ENCODE measurements at places on chromosomes 16 and 17. TPM values are rescaled to one million over a fixed set of nuclear protein-coding genes. Genes with fewer than 3 reads are reported as not detected.

Gene HES7
- not detected for total RNA-seq

Gene ARL4D
- 1.7 TPM for total RNA-seq

Gene P4HB
- total RNA-seq: 210 TPM

DNA sequence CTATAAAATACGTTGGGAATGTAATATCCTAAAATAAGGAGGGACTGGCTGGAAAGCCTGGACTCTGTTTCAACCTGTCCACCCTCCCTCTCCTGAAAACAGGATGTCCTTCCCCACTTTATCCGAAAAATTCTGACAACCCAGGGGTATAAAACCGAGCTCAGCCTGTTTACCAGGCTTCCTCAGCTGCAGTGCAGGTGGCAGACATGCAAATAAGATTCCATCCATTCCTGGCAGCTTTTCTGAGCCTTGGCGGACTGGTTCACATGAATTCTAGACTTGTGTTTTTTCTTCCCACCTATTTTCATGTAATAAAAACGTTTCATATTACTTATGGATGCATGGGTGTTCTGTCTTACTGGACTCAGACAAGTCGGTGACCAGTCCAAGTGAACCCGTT, 479.3 kb downstream of the KCNJ18 start:
- no peak for DNase-seq
- H3K36me3 ChIP-seq: no peaks in the 10 kb centered on the region
- H3K27me3 ChIP-seq: no peaks in the 10 kb centered on the region
- H3K4me1 ChIP-seq: no peaks in the 10 kb centered on the region
- no peak overlapping the region for H3K27ac ChIP-seq
- no peak overlapping the region for H3K4me3 ChIP-seq

- H3K4me3 ChIP-seq: peak overlapping the region; percentile 71
- H3K27ac ChIP-seq: no peak overlapping the region
- DNase-seq: no peak
- H3K4me1 ChIP-seq: peaks cover 9% of the 10 kb centered on the region
- H3K36me3 ChIP-seq: no peaks in the 10 kb centered on the region
- H3K27me3 ChIP-seq: no peaks in the 10 kb centered on the region
These were observed 1.2 kb downstream of the ARHGAP17 start for GRCh38 chr16:25013751-25014499.

DNA sequence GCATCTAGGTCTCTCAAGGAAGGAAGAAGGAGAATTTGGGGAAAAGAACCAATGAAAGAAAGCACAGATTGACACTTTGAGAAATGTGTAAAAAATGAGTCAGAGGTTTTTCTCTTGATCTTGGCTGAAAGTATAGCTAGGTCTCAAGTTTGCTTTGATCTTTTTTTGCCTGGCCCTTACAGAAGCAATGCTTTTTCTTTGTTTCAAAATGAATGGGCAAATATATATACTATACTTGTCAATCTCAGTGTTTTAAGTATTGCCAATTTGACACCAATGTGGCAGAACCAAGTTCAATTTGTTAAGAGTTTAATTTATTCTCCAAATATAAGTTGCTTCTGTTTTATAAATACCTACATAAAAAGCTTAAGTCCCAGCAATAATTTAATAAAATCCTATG, 119.6 kb downstream of the PPM1E start:
- H3K4me1 ChIP-seq: no peaks in the 10 kb centered on the region
- no peaks in the 10 kb centered on the region for H3K27me3 ChIP-seq
- no peak for DNase-seq
- no peaks in the 10 kb centered on the region for H3K36me3 ChIP-seq
- no peak overlapping the region for H3K27ac ChIP-seq
- no peak overlapping the region for H3K4me3 ChIP-seq

DNA sequence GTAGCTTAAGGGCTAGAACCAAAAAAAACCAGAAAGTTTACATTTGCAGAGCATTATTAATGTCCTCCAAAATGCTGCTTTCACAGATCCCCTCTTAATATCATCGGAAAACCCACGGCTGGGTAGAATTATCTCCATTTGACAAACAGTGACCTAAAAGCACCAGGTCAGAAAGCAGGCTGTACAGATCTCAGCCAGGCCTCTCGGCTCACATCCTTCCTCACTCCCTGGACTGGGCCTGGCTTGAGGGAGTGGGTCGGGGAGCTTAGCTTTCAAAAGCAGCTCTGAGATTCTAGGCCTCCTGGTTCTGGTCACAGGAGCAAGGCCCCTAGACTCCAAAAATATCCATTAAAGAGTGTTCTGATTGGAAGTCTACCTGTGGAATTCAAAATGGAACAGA, 9.1 kb upstream of the SLC12A3 start:
- no peaks in the 10 kb centered on the region for H3K27me3 ChIP-seq
- DNase-seq: no peak
- no peak overlapping the region for H3K27ac ChIP-seq
- no peak overlapping the region for H3K4me3 ChIP-seq
- peaks cover 37% of the 10 kb centered on the region for H3K4me1 ChIP-seq

GRCh38 chr17:55496094-55496881, 15.0 kb downstream of the SMIM36 start:
- no peaks in the 10 kb centered on the region for H3K36me3 ChIP-seq
- H3K27ac ChIP-seq: no peak overlapping the region
- no peaks in the 10 kb centered on the region for H3K4me1 ChIP-seq
- no peak for DNase-seq
- no peak overlapping the region for H3K4me3 ChIP-seq
- H3K27me3 ChIP-seq: no peaks in the 10 kb centered on the region

GRCh38 chr17:71118039-71118438, 948.7 kb downstream of the KCNJ2 start:
- H3K36me3 ChIP-seq: no peaks in the 10 kb centered on the region
- no peak overlapping the region for H3K4me3 ChIP-seq
- H3K27ac ChIP-seq: no peak overlapping the region
- DNase-seq: no peak
- no peaks in the 10 kb centered on the region for H3K4me1 ChIP-seq
- H3K27me3 ChIP-seq: no peaks in the 10 kb centered on the region

DNA sequence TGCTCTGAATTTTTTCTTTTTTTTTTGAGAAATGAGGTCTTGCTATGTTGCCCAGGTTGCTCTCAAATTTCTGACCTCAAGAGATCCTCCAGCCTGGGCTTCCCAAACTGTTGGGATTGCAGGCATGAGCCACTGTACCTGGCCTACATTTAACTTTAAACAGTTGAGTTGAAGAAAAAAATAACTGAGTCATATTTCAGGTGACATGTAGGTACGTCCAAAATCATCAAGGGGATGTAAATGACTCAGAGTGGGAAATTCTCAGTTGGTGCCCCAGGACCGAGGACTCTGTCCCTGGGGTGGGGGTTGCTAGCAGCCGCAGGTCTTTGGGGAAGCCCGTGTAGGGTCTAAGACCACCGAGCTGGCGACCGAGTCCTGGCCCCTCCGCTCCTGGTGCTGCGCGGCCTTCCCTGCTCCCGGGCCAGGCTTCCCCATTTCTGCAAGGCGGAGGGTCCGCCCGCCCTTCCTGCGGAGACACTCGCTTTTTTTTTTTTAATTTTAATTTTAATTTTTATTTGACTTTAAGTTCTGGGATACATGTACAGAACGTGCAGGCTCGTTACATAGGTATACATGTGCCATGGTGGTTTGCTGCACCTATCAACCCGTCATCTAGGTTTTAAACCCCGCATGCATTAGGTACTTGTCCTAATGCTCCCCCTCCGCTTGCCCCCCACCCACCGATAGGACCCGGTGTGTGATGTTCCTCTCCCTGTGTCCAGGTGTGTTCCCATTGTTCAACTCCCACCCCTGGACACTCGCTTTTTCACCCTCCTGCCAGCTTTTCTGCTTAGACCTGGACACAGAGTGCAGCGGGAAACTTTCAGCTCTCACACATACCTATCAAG, 12.7 kb upstream of the N4BP1 start:
- H3K27ac ChIP-seq: peak overlapping the region; percentile 38
- peak overlapping the region; percentile 55 for H3K4me3 ChIP-seq
- no peaks in the 10 kb centered on the region for H3K27me3 ChIP-seq
- DNase-seq: no peak

DNA sequence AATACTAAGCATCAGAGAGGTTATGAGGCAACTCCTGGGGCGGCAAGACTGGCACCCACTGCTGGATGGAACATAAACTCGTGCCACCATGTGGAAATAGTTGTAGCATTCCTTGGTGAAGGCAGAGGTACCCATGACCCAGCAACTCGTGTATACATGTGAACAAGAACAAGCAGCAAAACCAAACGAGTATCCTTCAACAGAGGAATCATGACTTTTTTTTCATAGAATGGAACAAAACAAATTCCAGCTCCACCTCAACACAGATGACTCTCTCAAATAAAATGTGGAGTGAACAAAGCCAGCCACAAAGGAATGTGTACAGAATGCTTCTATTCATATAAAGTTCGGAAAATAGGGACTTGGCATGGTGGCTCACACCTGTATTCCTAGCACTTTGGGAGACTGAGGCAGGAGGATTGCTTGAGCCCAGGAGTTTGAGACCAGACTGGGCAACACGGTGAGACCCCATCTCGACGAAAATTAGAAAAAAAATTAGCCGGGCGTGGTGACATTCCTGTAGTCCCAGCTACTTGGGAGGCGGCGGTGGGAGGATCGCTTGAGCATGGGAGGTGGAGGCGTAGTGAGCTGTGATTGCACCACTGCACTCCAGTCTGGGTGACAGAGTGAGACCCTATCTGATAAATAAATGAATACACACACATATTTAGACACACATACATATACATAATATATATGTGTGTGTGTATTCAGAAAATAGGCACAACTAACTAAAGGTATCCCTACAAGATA, 35.3 kb downstream of the B9D1 start:
- H3K36me3 ChIP-seq: no peaks in the 10 kb centered on the region

- H3K4me3 ChIP-seq: no peak overlapping the region
- no peak for DNase-seq
- no peaks in the 10 kb centered on the region for H3K36me3 ChIP-seq
- H3K4me1 ChIP-seq: peaks cover 72% of the 10 kb centered on the region
- H3K27me3 ChIP-seq: no peaks in the 10 kb centered on the region
These were observed 7.7 kb upstream of the ARHGAP23 start for GRCh38 chr17:38420518-38420917.

DNA sequence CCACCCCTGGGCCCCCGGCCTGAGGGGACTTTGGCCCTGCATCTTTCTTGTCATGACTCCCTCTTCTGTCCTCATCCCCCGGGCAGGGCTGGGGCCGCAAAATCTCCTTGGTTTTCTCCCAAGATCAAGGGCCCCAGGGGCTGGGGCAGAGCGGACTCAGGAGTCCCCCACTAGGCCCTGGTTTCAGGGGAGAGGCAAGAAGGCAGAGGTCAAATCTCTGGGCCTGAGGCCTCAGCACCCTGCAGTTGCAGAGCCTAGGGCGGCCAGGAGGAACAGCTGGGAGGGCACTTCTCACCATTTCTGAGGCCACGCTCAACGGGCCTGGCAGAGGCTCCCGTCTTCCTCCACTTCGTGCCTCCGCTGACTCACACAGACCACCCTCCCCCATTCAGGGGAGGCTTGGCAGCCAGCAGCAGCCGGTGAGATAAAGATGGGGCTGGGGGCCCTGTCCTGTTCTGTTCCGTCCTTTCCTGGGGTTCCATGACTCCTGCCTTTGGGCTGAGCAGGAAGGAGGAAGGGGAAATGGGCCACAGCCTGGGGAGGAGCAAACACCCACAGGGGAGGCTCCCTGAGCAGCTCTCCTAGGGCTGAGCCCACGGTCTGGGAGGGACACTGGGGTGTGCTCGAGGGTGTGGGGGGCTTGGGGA, 12.4 kb downstream of the ZSCAN10 start:
- peak overlapping the region; percentile 66 for H3K27ac ChIP-seq
- H3K4me3 ChIP-seq: peak overlapping the region; percentile 38
- peaks cover 68% of the 10 kb centered on the region for H3K4me1 ChIP-seq
- H3K36me3 ChIP-seq: no peaks in the 10 kb centered on the region
- no peaks in the 10 kb centered on the region for H3K27me3 ChIP-seq
- no peak for DNase-seq

DNA sequence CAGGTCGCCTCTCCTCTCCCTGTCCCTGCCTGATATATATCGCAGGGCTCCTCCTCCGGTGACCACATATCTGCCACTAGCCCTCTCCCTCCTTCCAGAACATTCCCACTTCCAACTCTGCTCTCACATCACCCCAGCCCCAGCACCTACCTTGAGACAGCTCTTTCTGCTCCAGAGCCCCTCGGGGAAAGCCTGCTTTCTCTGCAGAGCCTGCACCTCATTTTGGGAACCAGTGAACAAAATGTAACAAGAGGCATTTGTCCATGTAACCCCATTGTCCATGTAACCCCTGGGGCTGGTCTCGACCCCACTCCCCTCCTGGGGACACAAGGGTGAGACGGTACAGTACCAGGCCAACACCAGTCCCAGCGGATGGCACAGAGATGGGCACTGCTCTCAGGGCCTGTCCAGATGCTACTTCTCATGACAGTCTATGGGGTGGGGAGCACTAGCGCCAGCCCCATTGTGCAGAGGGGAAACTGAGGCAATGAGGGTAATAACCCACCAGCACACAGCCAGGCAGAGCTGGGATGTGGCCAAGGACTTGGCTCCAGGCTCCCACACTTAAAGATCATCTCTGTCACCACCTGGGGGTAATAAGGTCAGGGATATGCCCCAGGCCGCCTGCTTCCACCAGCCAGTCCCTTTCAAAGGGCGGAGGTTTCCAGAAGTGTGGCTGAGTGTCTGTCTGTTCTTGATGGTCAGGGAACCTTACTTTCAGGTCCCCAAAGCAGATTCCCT, 42.9 kb downstream of the TBC1D16 start:
- H3K27ac ChIP-seq: no peak overlapping the region
- no peak for DNase-seq
- no peak overlapping the region for H3K4me3 ChIP-seq
- no peaks in the 10 kb centered on the region for H3K36me3 ChIP-seq

- H3K27ac ChIP-seq: peak overlapping the region; percentile 88
- H3K36me3 ChIP-seq: peaks cover 22% of the 10 kb centered on the region
- peak; percentile 77 for DNase-seq
- H3K27me3 ChIP-seq: no peaks in the 10 kb centered on the region
- peak overlapping the region; percentile 37 for H3K4me3 ChIP-seq
These were observed 292.8 kb downstream of the SEC14L1 start for GRCh38 chr17:77433385-77434135.

DNA sequence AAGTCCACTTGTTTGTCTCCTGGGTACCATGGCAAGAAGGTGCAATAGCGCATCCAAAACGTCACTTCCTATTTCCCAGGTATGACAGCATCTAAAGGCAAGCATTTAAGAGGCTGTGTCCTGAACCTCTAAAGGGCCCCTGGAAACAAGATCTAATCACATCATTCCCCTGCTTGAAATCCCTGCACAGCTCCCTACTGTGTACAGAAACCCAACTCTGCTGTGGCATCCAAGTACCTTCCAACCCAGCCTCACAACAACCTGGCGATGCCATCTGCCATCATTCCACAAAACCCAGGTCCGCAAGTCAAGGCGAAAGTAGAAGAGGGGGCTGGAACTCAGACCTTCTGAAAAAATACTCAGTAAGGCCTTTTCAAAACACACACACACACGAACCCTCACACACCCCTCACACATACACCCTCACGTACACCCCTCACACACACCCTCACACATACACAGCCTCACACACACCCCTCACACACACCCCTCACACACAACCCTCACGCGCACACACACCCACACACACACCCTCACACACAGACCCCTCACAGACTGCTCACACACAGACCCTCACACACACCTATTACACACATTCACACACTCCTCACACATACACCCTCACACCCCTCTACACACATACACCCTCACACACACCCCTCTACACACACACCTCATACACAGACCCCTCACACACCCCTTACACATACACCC, 24.5 kb downstream of the C17orf67 start:
- no peaks in the 10 kb centered on the region for H3K27me3 ChIP-seq
- peak overlapping the region; percentile 63 for H3K4me3 ChIP-seq
- no peaks in the 10 kb centered on the region for H3K36me3 ChIP-seq
- peak overlapping the region; percentile 98 for H3K27ac ChIP-seq
- peaks cover 55% of the 10 kb centered on the region for H3K4me1 ChIP-seq
- no peak for DNase-seq

- no peak overlapping the region for H3K4me3 ChIP-seq
- H3K27ac ChIP-seq: no peak overlapping the region
- H3K36me3 ChIP-seq: peaks cover 17% of the 10 kb centered on the region
- DNase-seq: no peak
- peaks cover 15% of the 10 kb centered on the region for H3K4me1 ChIP-seq
These were observed 50.0 kb downstream of the USP10 start for GRCh38 chr16:84749815-84750214.
